ENCODE measurements at places on chromosomes 3 and 15.

- no peak for DNase-seq
These were observed 28.7 kb downstream of the ADAMTSL3 start for GRCh38 chr15:83682476-83683088.

DNA sequence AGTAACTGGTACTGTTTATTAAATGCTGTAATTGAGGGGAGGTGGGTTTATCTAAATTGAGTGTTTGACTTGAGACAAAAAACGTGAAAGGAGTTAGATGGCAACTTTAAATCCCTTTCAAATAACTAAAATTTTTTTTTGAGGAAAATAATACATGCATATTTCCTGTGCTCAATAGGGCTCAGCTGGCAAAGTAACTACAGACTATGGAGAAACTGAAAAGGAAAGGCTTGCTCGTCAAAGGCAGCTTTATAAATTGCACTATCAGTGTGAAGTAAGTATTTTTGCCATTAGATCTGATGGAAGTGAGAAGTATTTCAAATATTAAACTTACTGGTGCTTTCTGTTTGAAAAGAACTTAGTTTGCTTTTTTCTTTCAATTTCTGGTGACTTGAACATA is 72.2 kb downstream of the DZIP3 start:
- no peak for DNase-seq

GRCh38 chr15:42134617-42135245 is 21.7 kb downstream of the PLA2G4F start:
- DNase-seq: no peak

DNA sequence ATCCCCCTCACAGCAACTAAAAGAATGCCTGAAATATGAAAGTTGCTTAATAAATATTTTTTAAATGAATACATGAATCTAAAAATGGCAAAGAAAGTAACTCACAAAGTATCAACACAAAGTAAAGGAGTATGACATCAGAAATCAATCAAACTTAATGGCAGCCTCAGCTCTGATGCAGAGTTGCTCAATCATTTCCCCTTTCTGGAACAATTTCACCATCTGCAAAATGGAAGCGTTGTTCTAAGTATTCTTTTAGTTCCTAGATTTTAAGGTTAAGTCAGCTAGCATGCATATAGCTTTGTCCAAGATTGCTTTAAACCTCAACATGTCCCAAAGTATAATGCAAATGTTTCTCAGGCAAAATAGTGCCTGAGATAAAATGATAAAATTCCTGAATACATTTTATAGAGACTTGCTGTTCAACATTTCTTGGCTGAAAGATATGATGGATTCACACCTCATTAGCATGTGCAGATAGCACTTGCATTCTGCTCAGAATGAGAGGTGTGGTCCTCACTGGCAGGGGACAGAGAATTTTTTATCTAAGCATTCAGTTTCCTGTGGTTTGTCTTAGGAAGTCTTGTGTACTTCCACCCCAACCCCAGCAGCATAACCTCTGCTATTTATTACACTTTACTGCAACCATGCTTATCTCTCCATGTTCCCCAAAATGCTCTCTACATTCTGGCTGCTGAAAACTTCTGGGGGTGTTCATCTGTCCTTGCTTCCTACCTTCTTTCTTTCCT is 429.3 kb downstream of the GRM7 start:
- DNase-seq: no peak

DNA sequence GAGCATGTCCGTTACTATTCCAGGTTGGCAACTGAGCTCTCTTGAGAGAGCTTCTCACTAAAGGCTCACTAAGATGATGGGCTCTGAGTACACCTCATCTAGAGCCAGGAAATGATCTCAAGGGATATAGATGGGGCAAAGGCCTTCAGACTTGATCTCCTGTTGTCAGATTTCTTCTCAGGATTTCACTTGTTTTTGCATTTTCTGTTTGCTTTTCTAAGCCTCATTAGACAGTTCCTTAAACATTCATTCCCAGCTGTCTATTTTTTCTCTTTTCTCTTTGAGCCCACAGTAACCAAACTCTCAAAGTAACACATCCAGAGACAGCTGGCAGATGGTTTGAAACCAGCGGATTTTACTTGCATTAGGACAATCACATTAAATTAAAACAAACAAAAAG is 28.4 kb upstream of the ARL8B start:
- no peak for DNase-seq

DNA sequence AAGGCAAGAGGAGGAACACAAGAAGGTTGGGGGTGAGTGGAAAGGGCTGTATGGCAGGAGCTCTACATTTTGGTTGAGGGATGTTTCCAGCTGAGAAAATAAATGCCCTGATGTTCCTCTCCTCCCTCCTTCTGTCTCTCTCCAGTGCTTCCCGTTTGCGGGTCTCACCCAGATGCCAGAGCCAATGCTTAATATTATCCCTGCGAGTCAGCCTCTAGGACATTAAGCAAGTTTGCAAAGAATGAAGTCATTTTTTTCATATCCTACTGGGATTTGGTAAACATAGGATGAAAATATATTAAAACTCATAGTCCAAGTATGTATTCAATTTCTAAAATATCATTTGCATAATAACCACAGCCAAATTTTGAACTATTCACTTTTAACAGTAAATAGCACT is 295.9 kb downstream of the CADM2 start:
- DNase-seq: no peak

- DNase-seq: no peak
These were observed 890.9 kb upstream of the CFAP20DC start for GRCh38 chr3:59940718-59941117.

- DNase-seq: no peak
These were observed 59.7 kb downstream of the SENP2 start for GRCh38 chr3:185645596-185646381.

DNA sequence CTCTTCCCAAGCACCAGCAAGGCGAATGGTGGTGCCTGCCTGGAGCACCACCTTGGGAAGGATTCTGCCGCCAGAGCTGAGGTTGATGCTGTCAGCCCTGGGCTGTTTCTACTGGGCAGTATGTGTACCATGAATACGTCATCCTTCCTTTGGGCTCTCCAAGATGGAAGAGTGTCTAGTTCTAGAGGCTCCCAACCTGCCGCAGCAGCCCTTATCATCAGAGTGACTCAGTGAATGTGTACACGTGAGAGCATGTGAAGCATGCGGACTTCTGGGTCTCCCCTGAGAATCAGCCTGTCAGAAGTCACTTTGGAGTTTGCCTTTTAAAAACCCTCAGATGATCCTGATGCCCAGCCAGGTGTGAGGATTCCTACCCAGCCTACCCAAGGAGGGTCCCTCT is 20.9 kb downstream of the PLA2G4D start:
- no peak for DNase-seq

DNA sequence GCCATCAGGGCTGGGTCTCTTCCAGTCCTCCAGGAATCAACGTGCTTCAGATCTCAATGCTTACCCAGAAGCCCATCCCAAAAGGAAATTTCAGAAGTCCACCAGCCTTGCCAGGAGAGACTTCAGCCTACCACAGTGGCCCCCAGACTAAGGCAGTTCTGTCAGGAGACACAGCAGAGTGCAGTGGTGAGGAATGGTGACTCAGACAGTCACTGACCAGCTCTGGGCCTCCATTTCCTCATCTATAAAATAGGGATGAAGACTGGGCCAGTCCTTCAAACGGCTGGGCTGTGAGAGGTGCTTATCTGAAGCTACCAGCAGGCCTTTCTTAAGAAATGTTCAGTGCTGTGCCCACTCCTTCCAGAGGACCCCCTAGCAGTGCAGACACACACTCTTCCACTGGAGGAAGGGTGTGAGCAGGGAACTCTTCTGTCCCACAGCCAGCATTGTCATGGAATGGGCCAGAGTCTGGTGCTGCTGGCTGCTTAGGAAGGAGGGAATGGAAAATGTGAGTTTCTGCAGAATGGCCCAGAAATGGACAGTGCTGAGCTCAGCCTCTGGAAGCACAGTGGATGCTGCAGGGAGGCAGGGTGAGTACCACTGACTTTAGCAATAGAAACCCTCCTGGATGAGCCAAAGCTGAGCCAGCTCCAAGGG is 41.6 kb upstream of the DUSP7 start:
- no peak for DNase-seq

GRCh38 chr15:41606997-41607396 is 48.0 kb downstream of the TYRO3 start:
- no peak for DNase-seq

DNA sequence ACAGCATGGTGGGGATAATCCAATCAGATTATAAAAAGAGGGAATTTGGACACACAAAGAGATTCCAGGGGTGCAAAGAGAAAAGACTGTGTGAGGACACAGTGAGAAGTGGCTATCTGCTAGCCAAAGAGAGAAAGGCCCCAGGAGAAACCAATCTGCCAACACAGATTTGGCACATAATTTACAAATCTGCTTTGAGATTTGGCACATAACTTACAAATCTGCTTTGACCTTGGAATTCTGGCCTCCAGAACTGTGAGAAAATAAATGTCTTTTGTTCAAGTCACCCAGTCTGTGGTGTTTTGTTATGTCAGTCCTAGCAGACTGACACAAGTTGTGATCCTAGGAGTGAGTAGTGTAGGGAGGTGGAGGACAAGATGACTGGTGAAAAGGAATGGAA is 3.5 kb upstream of the TM4SF18 start:
- no peak for DNase-seq

DNA sequence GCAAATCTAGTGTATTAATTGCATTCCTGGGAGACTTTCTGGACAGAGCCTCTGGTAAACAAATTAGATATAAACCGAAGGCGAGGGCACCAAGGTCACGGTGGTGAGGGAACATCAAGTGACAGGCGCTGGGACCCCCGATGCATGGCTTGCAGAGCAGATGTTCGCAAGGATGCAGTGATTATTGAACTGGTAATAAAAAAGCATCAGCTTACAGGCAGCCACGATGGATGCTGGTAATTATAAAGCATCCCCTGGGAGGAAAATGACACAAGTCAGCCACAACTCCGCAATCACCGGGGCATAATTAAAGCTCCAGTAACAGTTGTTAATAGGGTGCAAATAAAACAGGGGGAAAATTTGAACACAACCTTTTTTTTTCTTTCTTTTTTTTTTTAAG is 231.1 kb upstream of the DPH6 start:
- DNase-seq: no peak

- DNase-seq: no peak
These were observed 488.5 kb upstream of the MDFIC2 start for GRCh38 chr3:70800951-70801350.

- DNase-seq: no peak
These were observed 77.0 kb downstream of the ITGA11 start for GRCh38 chr15:68354923-68355322.

DNA sequence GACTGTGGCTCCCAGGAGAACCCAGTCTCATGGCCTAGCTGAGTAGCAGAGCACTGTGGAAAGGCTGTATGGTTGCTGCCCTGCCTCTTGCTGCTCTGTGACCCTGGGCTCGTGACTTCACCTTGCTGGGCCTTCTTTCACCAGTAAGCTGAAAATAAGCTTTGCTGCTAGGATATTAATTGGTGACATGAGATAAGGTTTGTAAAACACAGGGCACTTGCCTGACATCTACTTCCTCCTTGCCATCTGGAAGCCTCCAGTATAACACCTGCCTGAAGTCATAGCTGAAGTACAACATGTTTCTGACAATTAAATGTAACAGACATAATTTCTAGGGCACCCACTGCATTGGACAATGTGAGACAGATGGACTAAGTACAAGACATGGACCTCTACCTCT is 53.6 kb downstream of the CLEC3B start:
- no peak for DNase-seq

DNA sequence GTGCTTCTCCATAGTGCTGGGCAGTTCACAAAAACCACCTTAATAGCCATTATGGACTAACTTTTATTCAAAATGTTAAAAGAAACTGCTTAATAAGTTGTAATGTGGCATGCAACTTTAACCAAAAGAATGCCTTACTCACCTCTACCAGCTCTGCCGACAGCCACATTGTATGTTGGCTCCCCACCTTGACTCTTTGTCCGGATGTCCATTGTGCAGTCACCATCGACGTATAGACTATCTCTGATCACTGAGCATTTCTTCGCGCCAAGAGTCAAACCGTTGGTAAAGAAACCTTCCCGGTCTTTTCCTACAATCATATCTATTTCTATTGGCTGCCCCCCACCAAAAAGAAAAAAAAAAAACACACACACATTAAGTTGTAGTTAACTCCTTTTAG is 2.5 kb downstream of the PFN2 start:
- DNase-seq: no peak

GRCh38 chr15:51286816-51287215 is 51.6 kb downstream of the CYP19A1 start:
- no peak for DNase-seq

DNA sequence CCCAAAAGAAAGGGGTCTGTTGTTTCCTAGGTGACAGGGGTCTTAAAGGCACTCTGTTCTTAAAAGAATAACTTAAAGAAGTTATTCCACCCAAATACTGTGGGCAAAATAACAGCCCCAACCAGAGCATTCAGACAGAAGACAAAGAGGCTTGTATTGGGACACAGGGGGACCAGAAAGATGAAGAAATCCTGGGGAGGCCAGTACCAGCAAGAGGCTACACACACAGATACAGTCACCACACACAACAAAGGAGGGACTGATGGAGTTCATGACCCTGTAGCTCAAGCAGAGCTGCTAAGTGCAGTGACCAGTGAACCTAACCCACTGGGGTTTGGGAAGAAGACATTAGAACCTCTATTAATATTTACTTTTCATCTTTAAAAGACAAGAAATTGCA is 59.0 kb downstream of the MTHFS start:
- DNase-seq: no peak

GRCh38 chr3:146189519-146190173 is 28.7 kb upstream of the PLOD2 start:
- no peak for DNase-seq

DNA sequence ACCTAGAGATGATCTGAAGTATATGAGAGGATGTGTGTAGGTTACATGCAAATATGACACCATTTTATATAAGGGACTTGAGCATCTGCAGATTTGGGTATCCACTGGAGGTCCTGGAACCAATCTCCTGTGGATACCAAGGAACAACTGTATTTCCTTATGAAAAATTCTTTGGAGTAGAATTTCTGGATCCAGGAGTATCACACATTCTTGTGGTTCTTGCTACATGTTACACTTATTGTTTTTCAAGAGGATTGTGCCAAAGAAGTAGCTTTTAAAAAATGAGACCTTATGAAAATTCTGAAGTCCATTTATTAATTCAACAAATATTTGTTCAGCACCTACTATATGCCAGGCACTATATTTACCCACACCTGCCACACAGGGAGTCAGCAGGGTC is 15.7 kb upstream of the TBC1D23 start:
- no peak for DNase-seq

GRCh38 chr3:47645551-47645950 is 66.9 kb upstream of the CSPG5 start:
- DNase-seq: no peak

DNA sequence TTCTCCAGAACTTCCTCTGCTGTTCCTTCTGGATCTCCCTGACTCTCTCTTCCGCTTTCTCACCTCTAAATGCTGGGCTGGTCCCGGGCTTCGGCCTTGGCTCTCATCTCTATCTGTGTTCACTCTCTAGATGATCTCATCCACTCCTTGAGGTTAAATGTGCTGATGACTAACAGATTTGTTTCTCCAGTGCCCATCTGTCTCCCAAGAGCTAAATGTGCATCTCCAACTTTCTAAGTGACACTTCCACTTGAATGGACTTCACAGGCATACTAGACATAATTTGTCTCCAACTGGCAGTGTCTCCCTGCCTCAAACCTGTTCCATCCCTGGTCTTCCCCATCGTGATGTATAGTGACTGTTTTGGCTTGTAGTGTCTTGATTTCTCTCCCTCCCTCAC is 95.3 kb downstream of the ITPR1 start:
- no peak for DNase-seq
